ENCODE measurements at places on chromosomes 16 and 17. TPM values are rescaled to one million over a fixed set of nuclear protein-coding genes. Genes with fewer than 3 reads are reported as not detected.

TSPAN10 gene
- total RNA-seq, result 17.5 TPM

ATP2A1 gene
- 0.85 TPM for total RNA-seq

NPIPA7 gene
- 11.1 TPM for total RNA-seq

RMI2 gene
- total RNA-seq, result 7.8 TPM

APOBR gene
- not detected for total RNA-seq

KRTAP4-9 gene
- total RNA-seq, result 0.53 TPM

CEP295NL gene
- 0.89 TPM for total RNA-seq

ZP2 gene
- total RNA-seq, result not detected

RAD51C gene
- 19.0 TPM for total RNA-seq

ZKSCAN2 gene
- total RNA-seq, result 4.0 TPM

CHST5 gene
- not detected for total RNA-seq

FOXL1 gene
- 21.8 TPM for total RNA-seq

TBX21 gene
- total RNA-seq, result not detected

ABCC11 gene
- 0.18 TPM for total RNA-seq

TMEM204 gene
- 16.0 TPM for total RNA-seq

TBC1D3L gene
- total RNA-seq, result 1.3 TPM

ZNF597 gene
- 1.9 TPM for total RNA-seq

CDK5R1 gene
- 1.8 TPM for total RNA-seq

HS3ST2 gene
- not detected for total RNA-seq

KAT8 gene
- 29.9 TPM for total RNA-seq

OR1A1 gene
- not detected for total RNA-seq

APRT gene
- 184 TPM for total RNA-seq

DLX4 gene
- total RNA-seq, result not detected

TSR1 gene
- total RNA-seq, result 39.2 TPM

ADAP2 gene
- total RNA-seq, result 0.10 TPM

VAT1L gene
- not detected for total RNA-seq

PLCG2 gene
- total RNA-seq, result 0.50 TPM

SEPTIN1 gene
- 1.5 TPM for total RNA-seq

KRT20 gene
- total RNA-seq, result not detected

AGRP gene
- total RNA-seq, result not detected

AOC2 gene
- 0.66 TPM for total RNA-seq

ADGRG1 gene
- total RNA-seq, result 0.89 TPM

ASPA gene
- not detected for total RNA-seq

SLC16A6 gene
- total RNA-seq, result 0.30 TPM

SEZ6L2 gene
- 4.5 TPM for total RNA-seq

UNC13D gene
- not detected for total RNA-seq

PITPNM3 gene
- 0.91 TPM for total RNA-seq

PLA2G15 gene
- 41.4 TPM for total RNA-seq

VAMP2 gene
- total RNA-seq, result 45.5 TPM

ZG16 gene
- total RNA-seq, result not detected

KRT40 gene
- not detected for total RNA-seq

SHMT1 gene
- total RNA-seq, result 14.0 TPM

CTRB1 gene
- not detected for total RNA-seq

CCL8 gene
- total RNA-seq, result not detected

LYZL6 gene
- total RNA-seq, result not detected

PLLP gene
- total RNA-seq, result not detected

CLEC18A gene
- not detected for total RNA-seq

KRTAP3-1 gene
- 6.5 TPM for total RNA-seq

CPPED1 gene
- 64.4 TPM for total RNA-seq

TNS4 gene
- total RNA-seq, result not detected

TMEM114 gene
- total RNA-seq, result not detected

TLCD1 gene
- total RNA-seq, result 9.1 TPM

HOXB5 gene
- total RNA-seq, result not detected

KRTAP17-1 gene
- not detected for total RNA-seq

PHOSPHO1 gene
- total RNA-seq, result 0.13 TPM

KRT34 gene
- 170 TPM for total RNA-seq

PDE6G gene
- 0.51 TPM for total RNA-seq

MMP2 gene
- 561 TPM for total RNA-seq

Data from HFFc6 (cell line).